CD4-positive, alpha-beta T cell (primary cell): ENCODE measurements at places on chromosomes 7 and 10. TPM values are rescaled to one million over a fixed set of nuclear protein-coding genes. Genes with fewer than 3 reads are reported as not detected.
A peak's percentile ranks its signal among the peaks of the same experiment; 100 is the strongest.

The KEL gene
- total RNA-seq, result 0.19 TPM

DNA sequence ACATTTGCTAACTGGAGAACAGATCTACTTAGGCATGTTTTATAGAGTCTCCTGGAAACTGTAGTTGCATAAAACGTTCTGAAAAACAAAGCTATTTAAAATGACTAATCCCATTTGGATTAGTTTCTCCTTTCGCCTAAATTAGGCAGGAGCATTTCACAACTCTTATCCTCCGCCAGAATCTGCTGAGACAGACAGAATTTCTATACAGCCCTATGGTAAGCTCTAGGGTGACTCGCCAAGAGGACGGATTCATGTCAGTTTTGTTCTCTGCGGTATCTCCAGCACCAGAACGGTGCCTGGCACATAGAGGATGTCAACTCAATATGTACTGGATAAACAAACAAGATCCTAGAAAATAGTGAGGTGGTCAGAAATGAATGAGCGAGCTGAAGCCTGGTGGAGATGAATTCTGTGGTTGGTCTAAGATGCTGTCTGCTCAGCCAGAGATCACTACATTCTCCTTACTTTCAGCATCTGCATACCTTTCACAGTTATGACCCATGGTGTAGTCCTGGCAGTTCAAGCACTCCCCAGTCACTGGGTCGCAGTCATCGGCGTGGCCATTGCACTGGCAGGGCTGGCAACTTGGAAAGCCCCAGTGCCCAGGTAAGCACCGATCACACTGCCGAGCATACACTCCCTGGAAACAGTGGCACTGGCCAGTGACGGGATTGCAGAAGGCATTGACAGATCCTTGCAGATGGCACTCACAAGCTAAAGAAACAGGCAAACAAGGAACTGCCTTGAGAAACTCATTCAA lies 44.0 kb downstream of the LAMB1 start:
- DNase-seq, result no peak

DNA sequence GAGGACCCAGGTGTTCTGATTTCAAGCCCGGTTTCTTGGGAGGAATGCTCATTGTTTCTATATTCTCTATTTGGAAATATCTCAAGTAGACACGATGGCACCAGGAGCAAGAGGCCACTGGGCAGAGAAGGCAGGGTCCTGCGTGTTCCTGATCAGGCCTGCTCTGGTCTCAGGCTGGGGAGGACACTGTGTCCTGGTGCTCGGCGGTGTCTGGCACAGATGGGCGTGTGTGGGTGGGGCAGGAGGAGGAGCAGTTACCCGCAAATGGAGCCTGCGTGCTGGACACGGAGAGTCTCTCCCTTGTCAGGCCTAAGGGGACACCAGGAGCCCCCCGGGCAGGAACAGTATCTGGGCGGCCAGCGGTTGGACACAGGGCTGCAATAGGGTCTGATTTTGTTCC lies 25.9 kb upstream of the GOLGA7B start:
- DNase-seq, result no peak

The SORCS1 gene
- total RNA-seq, result not detected

- no peak for DNase-seq
These were observed 351.4 kb downstream of the PAXIP1 start for GRCh38 chr7:154651501-154651900.

GRCh38 chr7:103116511-103116910 lies 32.4 kb downstream of the NAPEPLD start:
- DNase-seq, result no peak

The CCDC146 gene
- 10.3 TPM for total RNA-seq

DNA sequence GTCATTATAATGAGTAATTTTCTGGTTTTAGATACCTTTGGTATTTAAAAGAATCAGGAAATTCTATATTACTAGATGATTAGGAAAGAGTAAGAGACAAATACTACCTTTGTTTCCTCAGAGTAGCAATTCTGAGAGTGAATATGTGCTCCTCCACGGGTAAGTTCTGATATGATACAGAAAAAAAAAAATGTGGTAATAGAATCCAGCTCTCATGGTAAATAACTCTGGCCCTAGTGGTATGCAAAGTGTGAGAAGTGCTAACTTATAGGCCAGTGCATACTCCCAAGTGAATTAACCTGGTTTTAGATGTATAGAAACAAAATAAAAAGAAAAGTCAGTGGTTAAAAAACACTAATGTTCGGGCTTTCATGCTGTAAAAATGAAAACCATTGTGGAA lies 512.6 kb upstream of the SEMA3D start:
- DNase-seq, result no peak

The SLC18A3 gene
- not detected for total RNA-seq

GRCh38 chr10:23341004-23341403 lies 3.6 kb downstream of the C10orf67 start:
- DNase-seq, result peak; percentile 58

The POR gene
- total RNA-seq, result 44.2 TPM

- DNase-seq, result no peak
These were observed 338.1 kb downstream of the ACTR3B start for GRCh38 chr7:153097511-153098201.

- DNase-seq, result no peak
These were observed 178.4 kb downstream of the SH3PXD2A start for GRCh38 chr10:103676851-103677417.

The ZNF277 gene
- 22.5 TPM for total RNA-seq

The GRM3 gene
- total RNA-seq, result not detected

- no peak for DNase-seq
These were observed 56.4 kb upstream of the CAV2 start for GRCh38 chr7:116443101-116443523.

GRCh38 chr10:88080213-88080612 lies 216.8 kb downstream of the PTEN start:
- no peak for DNase-seq

GRCh38 chr7:2666588-2667250 lies 21.3 kb upstream of the AMZ1 start:
- no peak for DNase-seq

DNA sequence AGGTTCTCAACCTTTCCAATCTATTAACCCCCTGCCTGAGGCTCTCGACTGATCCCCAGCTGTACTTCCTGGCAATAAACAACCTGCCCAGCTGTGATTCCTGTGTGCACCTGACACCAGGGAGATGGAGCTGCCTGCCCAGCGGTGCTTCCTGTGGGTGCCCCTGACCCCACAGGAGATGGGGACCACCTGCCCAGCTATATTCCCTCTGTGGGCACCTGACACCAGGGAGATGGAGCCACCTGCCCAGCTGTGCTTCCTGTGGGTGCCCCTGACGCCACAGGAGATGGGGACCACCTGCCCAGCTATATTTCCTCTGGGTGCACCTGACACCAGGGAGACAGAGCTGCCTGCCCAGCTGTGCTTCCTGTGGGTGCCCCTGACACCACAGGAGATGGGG lies 184.0 kb downstream of the DIP2C start:
- no peak for DNase-seq

GRCh38 chr10:71268247-71268691 lies 50.8 kb upstream of the SLC29A3 start:
- DNase-seq, result no peak

DNA sequence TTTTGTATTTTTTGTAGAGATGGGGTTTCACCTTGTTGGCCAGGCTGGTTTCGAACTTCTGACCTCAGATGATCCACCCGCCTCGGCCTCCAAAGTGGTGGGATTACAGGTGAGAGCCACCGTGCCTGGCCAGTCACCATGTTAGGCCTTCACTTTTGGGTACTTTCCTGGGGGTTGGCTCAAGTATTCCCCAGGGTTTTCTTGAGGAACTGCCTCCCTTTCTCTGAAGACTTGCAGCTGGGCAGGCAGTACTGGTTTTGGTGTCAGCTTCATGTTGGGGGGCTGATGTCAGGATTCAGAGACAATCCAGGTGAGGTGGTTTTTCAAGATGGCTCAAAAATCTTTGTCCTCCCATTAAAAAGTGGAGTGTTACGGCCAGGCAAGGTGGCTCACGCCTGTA lies 7.7 kb downstream of the ZNHIT1 start:
- no peak for DNase-seq

DNA sequence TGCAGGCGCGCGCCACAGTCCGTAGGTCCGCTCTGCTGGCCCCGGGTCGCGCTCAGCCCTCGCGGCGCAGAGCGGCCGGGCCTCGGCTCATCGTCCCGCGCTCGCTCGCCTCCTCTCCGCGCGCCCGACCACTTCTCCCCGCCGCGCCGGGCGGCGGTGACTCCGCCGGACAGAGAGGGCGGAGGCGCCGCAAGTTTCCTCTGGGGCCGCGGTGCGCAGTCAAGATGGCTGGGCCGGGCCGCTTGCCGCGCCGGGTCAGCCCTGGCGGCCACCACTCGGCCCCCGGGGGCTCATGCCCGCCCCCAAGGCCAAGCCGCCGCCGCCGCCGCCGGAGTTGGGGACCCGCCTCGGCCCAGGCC lies 441 bp downstream of the FZD8 start:
- no peak for DNase-seq

The CHN2 gene
- total RNA-seq, result 2.1 TPM

The STEAP4 gene
- not detected for total RNA-seq

GRCh38 chr10:129866894-129867293 lies 97.2 kb downstream of the EBF3 start:
- DNase-seq, result no peak

The TMEM184A gene
- not detected for total RNA-seq

DNA sequence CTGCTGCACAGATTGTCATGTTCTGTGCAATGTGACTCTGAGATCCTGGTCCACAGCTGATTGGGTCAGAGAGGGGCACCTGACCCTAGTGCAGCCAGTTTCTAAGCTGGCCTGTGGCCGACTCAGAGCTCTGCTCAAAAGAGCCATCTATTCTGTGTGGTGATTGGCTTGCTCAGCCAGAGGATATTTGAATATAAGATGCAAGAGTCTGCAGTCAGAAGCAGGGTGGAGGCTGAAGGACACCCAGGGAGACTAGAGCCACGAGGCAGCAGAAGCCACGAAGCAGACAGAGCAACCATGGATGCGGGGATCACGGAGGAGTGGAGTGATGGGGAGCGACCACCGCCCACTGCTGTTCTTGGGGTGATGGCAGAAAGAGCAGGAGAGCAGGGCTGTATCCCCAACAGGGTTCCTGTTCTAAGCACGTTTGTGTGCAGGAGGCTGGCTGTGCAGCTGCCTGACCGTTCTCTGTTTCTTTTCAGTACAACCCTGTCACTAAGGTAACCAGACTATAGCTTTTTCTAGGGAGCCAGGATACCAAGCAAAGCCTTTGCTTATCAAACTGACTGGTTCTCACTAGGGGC lies 19.5 kb upstream of the RHEB start:
- DNase-seq, result no peak
